ENCODE measurements at places on chromosomes 6 and 20.

DNA sequence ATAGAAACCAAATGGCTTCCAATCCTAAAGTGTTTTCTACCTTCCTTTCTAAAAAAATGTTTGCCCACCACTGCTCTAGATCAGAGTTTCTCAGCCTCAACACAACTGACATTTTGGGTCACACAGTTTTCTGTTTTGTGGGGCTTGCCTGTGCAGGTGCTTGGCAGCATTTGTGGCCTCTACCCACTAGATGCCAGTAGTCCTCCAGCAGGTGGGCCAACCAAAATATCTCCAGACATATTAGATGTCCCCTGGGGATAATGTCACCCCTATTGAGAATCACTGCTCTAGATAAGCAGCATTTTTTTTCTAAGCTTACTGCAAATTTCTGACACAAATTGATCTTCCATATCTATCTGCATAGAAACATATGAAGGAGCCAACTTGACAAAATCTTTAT, 26.3 kb upstream of the EPM2A start:
- DNase-seq, result no peak

- no peak for DNase-seq
Measured at GRCh38 chr6:169783401-169783800, 32.0 kb downstream of the ERMARD start.

DNA sequence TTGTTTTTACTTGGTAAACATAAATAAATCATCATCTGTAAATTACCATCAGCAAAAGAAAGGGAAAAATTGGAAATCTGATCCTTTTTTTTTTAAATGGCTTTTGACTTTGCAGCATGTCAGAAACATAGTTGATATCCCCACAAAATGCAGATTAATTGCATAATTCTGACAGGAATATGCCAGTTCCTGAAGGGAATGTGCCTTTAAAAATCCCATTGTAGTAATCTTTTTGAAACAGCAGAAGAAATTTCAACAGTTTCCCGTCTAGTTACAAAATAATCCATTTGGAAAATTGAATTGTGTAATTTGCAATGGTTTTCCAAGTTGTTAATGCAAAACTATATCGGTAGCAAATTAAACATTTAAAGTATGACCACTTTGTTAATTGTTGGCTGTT, 95.2 kb downstream of the DOK5 start:
- DNase-seq, result no peak

DNA sequence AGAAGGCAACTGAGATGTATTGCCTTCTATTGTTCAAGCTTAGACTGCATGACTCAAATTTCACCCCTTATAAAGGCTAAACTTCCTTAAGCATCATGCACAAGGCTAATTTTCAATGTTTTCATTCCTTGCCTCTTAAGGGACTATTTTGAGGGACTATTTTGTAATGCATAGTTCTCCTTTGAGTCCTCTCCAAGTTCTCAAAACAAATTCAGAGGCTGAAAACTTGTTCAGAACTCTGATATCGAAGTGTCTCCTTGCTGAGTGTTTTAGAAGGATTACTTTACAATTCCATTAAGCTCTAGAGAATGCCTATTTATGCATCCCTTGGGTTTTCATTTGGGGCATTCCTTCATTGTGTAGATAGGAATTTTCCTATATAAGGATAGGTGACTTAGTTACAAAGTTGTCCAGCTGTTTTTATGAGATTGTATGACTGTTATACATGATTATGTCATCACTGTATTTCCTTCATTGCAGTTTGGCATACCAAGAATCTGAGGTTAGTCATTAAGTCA, 41.7 kb downstream of the COL19A1 start:
- no peak for DNase-seq

GRCh38 chr6:134123666-134124208, 71.3 kb upstream of the SLC2A12 start:
- peak; percentile 9 for DNase-seq

DNA sequence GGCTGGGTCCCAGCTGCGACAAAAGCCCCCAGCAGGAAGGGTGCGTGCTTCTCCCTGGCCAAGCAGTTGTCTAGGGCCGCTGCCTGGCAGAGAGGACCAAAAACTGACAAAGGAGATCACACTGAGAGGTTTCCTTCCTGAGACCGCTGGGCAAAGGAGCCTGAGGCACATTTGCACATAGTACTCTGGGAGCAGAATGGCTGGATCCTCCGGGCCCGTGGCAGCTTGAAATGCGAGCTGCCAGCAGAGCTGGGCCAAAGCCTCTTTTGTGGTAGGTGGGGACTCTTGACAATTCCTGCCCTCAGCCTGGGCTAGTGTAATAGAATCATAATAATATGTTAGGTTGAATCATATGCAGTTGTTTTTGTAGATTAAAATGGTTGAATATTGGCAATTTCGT, 33.1 kb upstream of the RNF8 start:
- DNase-seq, result no peak

- DNase-seq, result no peak
Measured at GRCh38 chr20:46212252-46212651, 94.1 kb downstream of the CD40 start.

DNA sequence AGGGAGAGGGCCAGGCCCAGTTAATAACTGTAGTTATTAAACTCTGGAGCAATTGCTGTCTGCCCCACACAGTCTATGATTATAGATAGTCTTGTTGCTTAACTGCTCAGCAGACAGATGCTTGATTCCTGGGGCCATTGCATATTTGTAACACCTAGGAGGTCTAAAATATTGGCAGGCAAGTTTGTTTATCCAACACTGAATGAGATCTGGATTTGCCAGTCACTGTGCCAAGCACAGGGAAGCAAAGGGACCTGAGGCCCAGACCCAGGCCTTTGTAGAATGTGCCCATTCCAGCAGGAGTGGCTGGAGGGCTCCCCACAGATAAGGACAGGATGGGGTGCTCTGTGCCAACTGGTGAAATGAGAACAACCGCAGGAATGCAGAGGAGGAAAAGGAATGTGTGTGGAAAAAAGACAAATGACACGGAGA, 17.6 kb upstream of the ENTPD6 start:
- no peak for DNase-seq

- no peak for DNase-seq
Measured at GRCh38 chr6:8875986-8876385, 440.6 kb upstream of the SLC35B3 start.

- no peak for DNase-seq
Measured at GRCh38 chr6:90237350-90237990, 59.2 kb downstream of the BACH2 start.

DNA sequence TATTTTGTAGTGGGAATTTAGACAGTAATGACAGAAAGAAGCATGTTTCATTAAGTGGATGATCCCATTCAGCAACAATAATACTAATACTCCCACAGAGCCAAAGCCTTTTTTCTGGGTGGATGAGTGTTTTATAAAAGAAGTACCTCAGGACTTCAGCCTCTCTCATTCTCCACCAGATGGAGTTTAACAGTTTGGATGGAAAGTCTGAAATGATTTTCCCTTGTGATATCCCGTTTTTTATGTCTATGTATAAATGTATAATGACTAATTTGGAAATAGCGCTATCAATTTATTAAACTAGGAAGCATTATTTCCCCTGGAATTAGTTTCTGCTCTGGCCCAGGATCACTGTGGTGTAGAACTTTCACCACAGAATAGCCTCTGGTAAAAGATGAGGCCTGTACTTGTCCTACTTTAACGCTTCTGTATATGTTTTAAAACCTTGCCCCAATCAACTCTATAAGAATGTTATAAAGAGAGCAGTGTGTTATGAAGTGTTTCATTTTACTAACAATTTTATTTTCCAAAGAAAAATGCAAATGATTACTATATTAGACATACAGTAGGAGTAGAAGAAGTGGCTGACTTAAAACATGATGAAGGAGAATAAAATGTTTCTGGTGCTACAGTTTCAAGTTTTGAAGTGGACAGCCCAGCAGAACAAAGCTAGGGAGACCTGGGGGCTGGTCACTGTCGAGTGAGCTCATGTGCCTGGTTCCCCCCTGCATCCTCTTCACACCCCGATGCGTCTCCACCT, 135.6 kb downstream of the HIVEP1 start:
- no peak for DNase-seq

GRCh38 chr20:46148313-46149208, 30.4 kb downstream of the CD40 start:
- no peak for DNase-seq

GRCh38 chr20:24840121-24840713, 108.9 kb upstream of the CST7 start:
- no peak for DNase-seq

GRCh38 chr20:1944345-1945091, 49.3 kb downstream of the SIRPA start:
- no peak for DNase-seq

DNA sequence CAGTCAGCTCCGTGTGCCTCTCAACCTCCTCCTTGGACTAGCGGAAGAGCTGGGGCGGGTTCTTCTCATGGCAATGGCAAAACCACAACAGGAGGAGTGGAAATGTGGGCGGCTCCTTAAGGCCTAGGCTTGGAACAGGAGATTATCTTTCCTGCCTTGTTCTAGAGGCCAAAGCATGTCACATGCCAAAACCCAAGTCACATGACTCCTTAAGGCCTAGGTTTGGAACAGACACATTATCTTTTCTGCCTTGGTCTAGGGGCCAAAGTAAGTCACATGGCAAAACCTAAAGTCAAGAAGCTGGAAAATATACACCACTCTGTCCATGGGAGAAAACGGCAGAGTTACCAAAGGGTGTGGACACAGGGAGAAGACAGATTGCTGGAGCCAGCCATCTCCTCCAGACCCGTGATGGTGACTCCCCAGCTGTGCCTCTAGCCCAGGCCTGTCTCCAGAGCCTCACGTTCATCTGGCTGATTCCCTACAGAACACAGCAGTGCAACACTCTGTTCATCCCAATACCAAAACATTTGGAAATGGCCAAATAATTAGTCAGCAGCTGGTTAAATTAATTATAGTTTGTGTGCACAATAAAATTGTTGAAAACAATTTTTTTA, 34.2 kb downstream of the ANKRD60 start:
- DNase-seq, result no peak

GRCh38 chr6:43544461-43544860, 27.6 kb downstream of the POLR1C start:
- no peak for DNase-seq

GRCh38 chr6:113276601-113277000, 580.5 kb upstream of the MARCKS start:
- DNase-seq, result no peak

DNA sequence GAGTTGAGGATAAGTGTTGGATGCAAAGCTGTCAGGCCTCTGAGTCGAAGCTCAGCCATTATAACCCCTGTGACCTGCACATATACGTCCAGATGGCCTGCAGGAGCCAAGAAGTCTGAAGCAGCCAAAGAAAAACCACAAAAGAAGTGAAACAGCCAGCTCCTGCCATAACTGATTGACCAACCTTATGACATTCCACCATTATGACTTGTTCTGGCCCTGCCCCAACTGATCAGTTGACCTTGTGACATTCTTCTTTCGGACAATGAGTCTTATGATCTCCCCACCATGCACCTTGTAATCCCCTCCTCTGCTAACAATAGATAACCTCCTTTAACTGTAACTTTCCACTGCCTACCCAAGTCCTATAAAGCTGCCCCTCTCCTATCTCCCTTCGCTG, 133.7 kb upstream of the AGPAT4 start:
- no peak for DNase-seq

GRCh38 chr6:148134592-148134991, 208.0 kb upstream of the SASH1 start:
- DNase-seq, result no peak

GRCh38 chr6:15032015-15032414, 213.9 kb upstream of the JARID2 start:
- DNase-seq, result no peak

DNA sequence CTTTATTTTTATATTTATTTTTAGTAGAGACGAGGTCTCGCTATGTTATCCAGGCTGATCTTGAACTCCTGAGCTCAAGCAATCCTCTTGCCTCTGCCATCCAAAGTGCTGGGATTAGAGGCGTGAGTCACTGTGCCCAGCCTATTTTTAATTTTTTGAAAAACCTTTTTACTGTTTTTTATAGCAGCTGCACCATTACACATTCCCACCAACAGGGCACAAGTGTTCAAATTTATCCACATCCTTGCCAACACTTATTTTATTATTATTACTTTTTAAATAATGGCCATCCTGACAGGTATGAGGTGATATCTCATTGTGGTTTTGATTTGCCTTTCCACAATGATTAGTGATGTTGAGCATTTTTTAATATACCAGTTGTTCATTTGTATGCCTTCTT, 42.5 kb downstream of the PACSIN1 start:
- no peak for DNase-seq

GRCh38 chr6:105402090-105402938, 568 bp downstream of the PREP start:
- DNase-seq, result peak; percentile 32

DNA sequence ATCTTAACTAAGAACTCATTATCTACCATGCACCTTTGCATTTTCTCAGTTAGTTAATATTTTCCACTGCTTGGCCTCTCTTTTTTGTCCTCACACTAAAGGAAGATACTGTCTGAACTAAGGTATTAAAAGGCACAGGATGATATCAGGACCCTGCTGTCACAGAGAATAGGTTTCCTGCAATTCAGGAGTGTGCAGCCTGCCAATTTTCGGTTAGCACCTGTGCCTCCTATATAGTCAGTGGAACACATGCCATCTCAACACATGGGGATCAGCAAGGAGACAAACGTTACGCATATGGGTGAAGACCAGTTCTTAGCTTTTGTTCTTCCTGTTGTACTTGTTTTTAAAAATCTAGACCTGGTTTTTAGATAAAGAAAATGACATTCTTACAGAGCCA, 71.0 kb downstream of the FUT9 start:
- no peak for DNase-seq

GRCh38 chr6:42860036-42860435, 19.4 kb upstream of the RPL7L1 start:
- no peak for DNase-seq

DNA sequence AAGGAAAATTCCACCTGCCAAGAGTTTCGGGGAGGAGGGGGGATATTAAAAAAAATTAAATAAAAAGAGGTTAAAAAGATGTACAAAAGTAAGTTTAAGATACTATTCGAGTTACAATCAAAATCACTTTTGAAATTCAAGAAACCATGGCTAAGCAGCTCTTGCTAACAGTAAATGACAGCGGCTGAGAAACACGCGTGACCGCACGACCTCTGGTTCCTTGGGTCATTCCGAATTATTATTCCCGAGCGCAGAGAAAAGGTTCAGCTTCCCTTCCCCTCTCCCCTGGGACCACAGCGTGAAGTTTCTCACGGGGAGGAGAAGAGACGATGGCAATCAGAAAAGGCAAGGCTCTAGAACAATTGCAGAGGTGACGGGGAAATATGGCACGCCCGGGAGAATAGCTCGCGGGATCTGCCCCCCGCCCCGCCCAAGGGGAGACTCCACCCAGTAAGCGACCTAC, 496 bp downstream of the TMEM242 start:
- peak; percentile 86 for DNase-seq

- peak; percentile 65 for DNase-seq
Measured at GRCh38 chr20:47677635-47678453, 107.4 kb downstream of the SULF2 start.

- no peak for DNase-seq
Measured at GRCh38 chr6:7414811-7415210, 25.2 kb downstream of the RIOK1 start.
